ENCODE measurements at places on chromosomes 2 and 18.

GRCh38 chr2:219492575-219492974, 6.1 kb upstream of the GMPPA start:
- DNase-seq, result no peak

DNA sequence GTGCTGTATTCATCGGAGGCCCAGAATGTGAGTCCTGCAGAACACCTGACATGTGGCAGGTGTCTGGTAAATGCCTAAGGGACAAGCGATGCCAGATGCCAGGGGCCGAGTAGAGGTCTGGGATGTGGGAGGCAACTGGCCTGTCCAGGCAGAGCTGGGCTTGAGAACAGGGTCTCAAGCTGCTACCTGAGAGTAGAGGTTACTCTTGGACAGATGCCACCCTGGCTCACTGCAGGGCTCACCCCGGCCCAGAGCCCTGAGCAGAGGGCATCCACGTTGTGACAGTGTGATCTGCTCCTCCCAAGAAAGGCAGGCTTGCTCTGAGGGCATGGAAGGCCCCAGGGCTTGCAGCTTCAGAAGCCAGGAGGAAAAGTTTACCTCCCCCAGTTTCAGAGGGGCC, 692.0 kb upstream of the ID2 start:
- no peak for DNase-seq

DNA sequence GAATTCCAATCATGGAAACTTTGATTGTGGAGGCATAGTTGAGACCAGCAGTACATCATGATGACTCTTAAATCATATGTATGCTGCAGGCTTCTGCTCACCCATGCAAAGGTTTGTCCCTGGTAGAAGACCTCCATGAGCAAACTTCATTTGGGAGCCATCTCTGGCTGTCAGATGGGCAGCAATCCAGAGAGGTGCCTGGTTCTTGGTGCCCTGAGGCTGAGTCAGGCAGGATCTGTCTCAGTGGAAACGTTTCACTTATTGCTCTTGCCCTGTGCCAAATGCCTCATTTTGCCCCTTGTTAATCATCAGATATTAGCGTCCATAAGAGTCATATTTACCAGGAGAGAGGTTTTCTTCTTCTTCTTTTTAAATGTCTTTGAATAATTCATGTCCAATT, 151.5 kb upstream of the CELF4 start:
- no peak for DNase-seq

DNA sequence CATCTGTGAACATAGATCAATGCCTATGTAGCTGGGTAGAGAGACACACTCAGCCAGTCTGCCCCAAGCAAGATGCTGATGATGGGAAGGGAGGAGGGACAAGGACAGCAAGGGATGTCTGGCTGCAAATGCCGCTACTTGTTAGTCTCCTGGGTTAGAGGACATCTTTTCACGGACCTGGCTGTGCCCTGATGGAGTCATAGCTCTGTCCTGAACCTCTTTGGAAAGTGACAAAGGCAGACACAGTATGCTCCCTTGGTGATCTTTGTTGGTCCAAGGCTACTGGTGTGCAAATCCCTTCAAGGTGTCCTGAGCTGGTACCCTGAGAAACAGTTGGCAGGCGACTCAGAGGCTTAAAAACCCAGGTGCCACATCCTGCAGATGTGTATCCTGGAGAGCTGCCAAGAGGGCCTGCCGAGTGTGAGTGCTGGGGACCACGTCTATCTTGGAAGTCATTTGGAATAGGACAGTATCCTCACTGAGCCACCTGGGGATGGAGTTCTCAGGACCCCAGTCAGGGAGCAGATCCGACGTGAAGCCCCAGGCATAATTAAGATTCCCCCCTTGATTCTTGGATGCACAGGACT, 10.8 kb downstream of the FOSL2 start:
- DNase-seq, result no peak

GRCh38 chr2:86023366-86023712, 82.3 kb downstream of the POLR1A start:
- DNase-seq, result no peak

- DNase-seq, result no peak
Observed at GRCh38 chr2:1746174-1747064, 2.1 kb upstream of the PXDN start.

- DNase-seq, result no peak
Observed at GRCh38 chr2:100248971-100249370, 73.3 kb downstream of the LONRF2 start.

GRCh38 chr2:113863144-113863543, 26.7 kb upstream of the ACTR3 start:
- no peak for DNase-seq

DNA sequence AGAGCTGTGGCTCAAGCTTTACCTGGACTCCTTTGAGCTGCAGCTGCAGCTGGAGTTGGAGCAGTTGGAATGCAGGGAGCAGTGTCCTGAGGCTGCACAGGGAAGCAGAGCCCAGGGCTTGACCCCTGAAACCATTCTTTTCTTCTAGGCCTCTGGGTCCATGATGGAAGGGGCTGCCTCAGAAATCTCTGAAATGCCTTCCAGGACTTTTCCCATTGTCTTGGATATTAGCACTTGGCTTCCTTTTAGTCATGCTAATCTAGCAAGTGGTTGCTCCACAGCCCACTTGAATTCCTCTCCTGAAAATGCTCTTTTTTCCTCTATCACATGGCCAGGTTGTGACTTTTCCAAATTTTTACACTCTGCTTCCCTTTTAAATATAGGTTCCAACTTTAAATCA, 108.6 kb upstream of the RNF152 start:
- DNase-seq, result no peak

GRCh38 chr2:25036221-25036559, 5.7 kb upstream of the EFR3B start:
- no peak for DNase-seq

DNA sequence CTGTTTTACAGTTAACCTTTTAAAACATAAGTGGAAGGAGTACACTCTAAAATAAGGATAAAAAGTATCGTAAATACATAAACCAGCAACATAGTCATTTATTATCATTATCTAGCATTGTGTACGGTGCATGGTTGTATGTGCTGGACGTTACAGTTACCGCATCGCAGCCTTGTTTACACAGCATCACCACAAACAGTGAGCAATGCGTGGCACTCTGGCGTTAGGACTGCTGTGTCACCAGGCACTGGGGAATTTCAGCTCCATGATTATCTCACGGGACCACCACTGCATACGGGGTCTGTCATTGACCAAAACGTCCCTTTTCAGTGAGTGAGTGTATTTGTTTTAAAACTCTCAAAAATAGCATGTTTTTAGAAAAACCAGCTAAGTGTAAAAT, 103.0 kb upstream of the SNTG2 start:
- DNase-seq, result no peak

DNA sequence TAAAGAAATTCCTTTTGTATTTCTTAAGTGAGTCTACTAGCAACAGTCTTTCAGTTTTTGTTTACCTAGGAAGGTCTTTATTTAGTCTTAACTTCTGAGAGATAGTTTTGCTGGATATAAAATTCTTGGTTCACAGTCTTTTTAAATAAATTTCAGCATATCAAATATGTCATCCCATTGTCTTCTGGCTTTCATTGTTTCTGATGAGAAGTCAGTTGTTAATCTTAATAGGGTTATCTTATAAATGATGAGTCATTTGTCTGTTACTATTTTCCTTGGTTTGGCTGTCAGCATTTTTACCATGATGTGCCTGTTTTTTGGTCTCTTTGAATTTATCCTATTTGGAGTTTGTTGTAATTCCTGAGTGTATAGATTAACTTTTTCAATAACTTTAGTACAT, 129.3 kb downstream of the FAM210A start:
- DNase-seq, result no peak

DNA sequence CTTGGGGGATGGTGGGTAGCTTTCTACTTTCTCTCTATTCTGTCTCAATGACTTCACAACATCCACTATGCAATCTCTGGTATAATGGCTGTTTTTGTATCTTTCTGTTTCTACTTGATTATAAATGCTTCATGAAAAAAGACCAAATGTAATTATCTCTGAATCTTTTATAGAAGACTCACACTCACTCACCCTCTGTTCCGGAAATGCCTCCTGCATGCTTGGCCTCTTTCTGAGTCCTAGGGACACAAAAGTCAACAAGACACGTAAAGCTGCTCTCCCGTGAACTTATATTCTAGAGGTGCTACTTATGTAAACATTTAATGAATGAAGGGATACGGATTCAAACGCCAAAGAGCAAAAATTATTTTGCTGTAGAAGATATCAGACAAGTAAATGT, 502.2 kb upstream of the SOX11 start:
- DNase-seq, result no peak

DNA sequence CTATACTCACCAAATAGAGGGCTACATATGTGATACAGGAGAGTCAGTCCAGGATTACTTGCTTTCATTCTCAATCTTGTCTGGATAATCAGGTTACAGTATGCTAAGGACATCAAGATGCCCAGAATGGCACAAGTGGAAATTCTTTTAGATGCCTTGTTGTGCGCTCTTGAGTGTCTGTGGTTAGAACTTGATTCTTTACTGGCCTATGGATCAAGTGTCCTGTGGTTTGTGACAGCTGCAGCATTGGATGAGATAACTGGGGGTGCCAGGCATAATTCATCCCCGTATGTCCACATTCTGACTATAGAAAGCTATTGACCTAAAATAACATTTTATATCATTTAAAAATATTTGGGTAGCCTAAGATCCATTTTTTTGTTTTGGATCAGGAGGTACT, 40.1 kb downstream of the CDC42EP3 start:
- DNase-seq, result no peak

DNA sequence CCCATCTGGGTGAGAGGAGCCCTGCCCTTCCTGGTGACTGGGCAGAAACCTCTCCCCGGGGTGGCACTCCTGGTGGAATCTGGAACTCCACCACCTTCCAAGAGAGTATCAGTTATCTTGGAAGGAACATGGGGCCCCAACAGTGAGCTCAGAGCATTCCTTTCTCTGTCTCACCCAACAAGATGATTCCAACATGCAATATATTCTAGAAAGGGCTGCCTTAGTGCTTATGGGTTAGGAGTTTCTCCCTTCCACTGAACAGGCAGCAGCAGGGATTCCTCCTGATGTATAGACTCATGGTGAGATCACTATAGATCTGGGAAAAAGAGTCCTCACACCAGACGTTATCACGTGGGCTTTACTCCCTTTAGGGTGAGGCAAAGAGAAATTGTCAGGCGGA, 147.1 kb downstream of the COL4A4 start:
- DNase-seq, result no peak

DNA sequence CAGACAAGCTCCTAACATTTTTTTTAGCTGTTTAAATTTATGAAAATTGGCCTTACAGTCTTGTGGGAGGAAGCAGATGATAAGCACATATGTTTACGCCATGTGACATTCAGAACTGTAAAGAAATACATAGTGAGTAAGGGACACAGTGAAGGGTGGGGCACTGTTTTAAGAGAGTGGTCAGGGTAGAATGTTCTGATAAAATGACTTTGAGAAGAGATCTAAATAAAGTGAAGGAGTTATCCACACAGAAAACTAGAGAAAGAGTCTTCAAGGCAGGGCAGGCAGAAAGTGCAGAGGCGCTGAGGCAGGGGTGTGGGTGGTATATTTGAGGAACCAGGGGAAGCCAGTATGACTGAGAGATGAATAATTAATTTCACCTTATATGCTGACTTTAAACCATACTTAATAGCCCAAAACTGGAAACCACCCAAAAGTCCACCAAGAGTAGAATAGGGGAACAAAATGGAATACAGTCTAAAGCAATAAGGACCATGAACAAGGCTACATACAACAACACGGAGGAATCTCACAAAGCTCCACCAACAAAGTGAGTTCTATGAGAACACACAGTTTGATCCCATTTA, 8.6 kb downstream of the MREG start:
- DNase-seq, result no peak

GRCh38 chr2:100742277-100743254, 77.4 kb upstream of the NPAS2 start:
- DNase-seq, result no peak

DNA sequence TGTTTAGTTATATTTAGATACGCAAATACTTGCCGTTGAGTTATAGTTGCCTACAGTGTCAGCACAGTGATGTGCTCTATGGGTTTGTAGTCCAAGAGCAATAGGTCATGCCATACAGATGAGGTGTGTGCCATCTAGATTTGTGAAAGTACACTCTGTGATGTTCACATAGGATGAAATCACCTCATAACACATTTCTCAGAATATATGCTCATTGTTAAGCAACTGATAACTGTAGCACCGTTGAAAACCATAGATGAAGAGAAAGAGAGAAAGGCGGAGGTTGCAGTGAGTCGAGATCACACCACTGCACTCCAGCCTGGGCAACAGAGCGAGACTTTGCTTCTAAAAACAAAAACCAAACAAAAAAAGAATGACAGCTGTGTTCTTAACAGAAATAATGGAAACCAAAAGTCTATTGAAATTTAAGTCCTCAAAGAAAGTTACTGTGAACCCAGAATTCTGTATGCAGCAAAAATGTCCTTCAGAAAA, 9.5 kb downstream of the DGKD start:
- DNase-seq, result no peak

DNA sequence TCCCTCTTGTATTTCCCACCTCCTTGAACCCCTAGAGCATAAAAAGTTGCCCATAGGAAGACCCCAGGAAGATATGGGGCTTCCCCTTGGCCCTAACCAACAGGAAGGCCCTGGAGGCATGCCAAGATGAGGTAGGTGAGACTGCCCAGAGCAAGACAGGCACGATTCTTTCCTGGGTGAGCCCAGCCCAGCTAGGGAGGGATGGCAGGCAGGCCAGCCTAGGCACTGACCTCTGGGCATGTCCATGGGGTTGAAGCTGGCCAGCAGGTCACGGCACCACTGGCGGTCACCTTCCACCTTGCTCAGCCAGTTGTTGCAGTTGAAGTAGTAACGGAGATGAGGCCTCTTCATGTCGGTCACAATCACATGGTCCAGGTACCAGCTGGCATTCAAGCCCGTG, 17.6 kb downstream of the LOXHD1 start:
- no peak for DNase-seq

- DNase-seq, result no peak
Observed at GRCh38 chr18:2846636-2847316, at the start of gene EMILIN2. TSS of gene EMILIN2 (plus strand) at chr18:2847006. CDS start at chr18:2847189, 183 bp downstream.

All from NCI-H1048 (cell line).